EH (cell line): ENCODE measurements at places on chromosomes 16 and 17.

DNA sequence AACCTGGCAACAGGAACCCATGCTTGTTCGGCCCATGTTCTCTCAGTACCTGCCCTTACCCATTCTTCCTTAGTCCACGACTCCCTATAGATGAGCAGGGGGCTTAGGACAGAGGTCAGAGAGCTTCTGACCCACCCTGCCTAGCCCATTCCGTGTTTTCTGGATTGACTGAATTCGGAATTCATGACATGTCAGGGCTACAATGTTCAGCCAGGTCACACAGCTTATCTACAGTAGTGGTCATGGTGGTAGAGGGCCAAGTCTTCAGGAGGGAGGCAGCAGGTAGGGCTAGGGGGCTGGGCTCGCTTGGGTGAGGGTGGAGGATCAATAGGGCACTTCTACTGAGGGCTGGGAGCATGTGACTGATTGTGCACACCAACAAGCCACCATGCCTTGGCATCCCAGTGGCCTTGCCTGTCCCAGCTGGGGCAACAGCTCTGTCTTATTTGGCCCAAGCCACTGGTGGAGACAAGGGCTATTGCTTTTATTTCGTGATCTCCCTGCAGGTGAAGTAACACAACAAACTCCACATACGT lies 3.1 kb downstream of the HEXIM2 start:
- no peak for DNase-seq

GRCh38 chr17:57735707-57736106 lies 9.4 kb downstream of the CCDC182 start:
- no peak for DNase-seq

- DNase-seq = no peak
Measured at GRCh38 chr16:23302045-23302956, at the start of gene SCNN1B. SCNN1B (plus strand) TSS chr16:23302302; CDS start chr16:23348600, 46,298 bp downstream.

DNA sequence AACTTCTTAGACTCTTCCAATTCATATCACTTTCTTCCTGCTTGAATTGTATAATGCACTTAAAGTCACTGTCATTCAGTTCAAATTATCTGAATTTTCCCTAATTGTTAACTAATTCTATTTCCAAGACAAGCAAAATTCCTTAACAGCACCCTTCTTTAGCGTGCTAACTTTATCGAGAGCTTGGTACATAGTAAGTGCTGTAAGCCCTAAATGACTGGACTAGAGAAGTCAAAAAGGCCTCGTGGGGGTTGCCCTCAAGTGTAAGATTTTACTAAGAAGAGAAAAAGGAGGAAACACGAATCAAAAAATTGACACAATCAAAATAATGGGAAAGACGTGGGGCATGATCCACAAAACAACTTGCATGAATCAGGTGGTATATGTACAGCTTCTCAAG lies 11.3 kb downstream of the KANSL1 start:
- no peak for DNase-seq

GRCh38 chr16:31094088-31094423 lies 541 bp downstream of the VKORC1 start:
- no peak for DNase-seq

GRCh38 chr17:29238133-29238850 lies 8.4 kb upstream of the CRYBA1 start:
- peak; percentile 65 for DNase-seq

DNA sequence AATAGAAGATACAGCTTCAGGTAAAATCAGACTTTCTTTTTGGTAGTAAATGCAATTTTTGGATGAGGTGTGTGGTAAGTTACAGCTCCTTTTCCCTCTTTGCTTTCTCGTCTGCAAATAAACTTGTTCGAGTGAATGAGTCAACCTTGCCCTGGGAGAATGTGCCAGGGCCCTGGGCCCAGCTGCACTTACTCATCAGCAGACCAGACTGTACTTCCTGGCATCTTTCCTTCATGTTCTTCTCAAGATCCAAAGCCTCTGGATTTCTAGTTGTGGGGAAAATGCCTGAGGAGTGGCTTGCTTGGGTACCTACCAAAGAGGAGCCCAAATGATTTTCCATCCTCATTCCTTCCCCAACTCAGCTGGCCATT lies 5.4 kb upstream of the G6PC1 start:
- DNase-seq = peak; percentile 86

GRCh38 chr16:69145658-69146057 lies 13.2 kb downstream of the UTP4 start:
- no peak for DNase-seq

GRCh38 chr16:49912721-49913120 lies 56.8 kb upstream of the ZNF423 start:
- no peak for DNase-seq

DNA sequence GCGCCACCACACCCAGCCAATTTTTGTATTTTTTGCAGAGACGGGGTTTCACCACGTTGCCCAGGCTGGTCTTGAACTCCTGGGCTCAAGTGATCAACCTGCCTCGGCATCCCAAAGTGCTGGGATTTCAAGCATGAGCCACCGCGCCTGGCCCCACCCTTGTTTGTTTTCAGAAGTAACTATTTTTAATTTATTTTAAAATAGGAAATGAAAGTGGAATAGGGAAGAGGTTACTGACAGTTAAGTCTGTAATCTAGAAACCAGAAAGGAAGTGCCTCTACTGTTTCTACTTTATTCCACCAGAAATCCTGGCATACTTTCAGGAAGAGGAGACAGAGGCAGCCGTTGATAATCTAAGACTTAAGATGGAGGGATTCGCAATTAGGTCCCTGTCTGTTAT lies 225.6 kb downstream of the TANC2 start:
- DNase-seq = no peak

DNA sequence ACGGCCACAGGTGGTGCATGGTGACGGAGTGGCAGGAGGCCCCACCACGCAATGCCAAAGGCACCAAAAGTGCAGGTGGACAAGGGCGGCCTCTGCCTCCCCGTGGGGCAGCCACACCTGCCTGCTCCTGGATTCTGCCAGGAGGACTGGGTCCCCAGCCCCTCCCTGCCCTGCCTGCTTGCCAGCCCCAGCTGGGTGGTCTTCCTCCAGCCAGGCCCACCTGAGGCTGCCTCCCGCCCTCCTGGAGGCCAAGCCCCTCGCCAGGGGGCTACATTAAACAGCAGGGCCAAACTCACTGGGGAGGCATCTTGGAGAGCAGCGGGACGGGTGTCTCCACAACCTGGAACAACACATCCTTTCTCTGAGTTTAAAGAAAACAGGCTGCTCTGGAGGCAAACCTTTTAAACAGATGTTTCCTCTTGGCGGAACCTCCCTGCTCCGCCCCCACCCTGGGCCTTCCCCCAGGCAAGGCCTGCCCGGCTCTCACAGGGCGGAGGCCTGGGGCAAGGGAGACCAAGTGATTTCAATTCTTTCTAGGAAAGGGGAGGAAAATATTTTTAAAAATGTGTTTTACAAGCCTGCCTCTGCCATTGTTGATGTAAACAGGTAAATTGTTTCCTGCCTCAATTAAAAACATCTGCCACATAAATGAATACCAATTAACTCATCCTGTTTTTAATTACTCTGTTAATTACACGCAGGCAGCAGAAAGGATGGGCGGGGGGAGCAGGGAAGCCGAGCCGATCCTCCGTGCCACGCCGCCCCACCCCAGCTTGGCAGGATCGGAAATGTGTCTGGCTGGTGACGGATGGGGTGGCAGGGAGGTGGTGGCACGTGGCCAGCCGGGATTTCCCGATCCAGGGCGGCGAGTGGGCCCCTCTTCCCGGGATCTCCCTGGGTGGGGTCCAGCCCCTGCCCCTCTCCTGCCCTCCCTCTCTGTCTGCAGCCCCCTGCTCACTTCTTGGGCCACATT lies 54.4 kb upstream of the PABPN1L start:
- DNase-seq = peak; percentile 56

- DNase-seq = no peak
Measured at GRCh38 chr17:82237746-82238471, 9.1 kb downstream of the SLC16A3 start.

GRCh38 chr16:56108724-56109123 lies 82.6 kb upstream of the GNAO1 start:
- DNase-seq = no peak

DNA sequence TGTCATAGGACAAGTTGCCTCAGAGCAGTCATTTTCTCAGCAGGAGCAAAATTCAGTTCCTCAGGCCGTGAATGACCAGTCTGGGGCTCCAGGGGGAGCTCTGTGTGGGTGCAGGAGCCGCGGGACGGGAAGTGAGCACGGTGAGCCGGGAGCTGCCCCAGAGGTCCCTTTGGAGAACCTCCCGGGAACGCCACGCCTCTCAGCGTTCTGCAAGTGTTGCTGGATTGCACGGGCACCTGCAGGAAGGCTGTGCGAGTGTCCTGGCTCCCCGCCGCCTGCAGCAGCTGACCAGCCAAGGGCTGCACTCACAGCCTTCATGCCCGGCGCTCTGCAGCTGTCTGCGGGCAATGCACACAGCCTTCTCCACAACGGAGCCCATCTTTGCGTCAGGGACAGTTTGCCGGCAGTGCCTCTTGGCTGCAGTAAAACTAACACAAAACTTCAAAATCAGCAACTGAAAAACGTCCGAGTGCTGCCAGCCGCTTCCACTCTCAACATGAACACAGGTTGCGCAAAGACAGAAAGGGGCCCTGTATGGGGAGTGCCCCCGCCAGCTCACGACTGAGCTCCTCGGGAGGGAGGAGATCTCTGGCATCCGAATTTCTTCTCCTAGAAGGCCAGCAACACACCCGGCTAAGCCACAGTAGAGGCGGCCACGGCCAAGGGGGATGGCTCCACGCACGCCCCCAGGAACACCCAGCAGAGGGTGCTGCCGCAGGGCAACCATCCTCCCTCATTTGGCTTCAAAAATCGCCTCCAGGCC lies 16.0 kb downstream of the NDUFAF8 start:
- DNase-seq = peak; percentile 81

DNA sequence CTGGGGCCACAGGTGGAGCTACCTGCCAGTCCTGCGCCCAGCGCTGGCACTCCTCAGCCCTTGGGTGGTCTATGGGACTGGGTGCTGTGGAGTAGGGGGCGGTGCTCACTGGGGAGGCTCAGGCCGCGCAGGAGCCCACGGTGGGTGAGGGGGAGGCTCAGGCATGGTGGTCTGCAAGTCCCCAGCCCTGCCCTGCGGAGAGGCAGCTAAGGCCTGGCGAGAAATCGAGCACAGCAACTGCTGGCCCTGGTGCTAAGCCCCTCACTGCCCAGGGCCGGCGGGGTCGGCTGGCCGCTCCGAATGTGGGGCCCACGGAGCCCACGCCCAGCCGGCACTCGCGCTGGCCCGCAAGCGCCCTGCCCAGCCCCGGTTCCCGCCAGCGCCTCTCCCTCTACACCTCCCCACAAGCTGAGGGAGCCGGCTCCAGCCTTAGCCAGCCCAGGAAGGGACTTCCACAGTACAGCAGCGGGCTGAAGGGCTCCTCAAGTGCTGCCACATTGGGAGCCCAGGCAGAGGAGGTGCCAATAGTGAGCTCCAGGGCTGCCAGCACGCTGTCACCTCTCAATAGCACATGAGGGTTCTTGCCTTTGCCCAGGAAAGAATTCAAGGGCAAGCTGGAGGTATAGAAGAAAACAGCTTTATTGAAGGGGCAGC lies 11.0 kb upstream of the EEF2KMT start:
- DNase-seq = no peak

DNA sequence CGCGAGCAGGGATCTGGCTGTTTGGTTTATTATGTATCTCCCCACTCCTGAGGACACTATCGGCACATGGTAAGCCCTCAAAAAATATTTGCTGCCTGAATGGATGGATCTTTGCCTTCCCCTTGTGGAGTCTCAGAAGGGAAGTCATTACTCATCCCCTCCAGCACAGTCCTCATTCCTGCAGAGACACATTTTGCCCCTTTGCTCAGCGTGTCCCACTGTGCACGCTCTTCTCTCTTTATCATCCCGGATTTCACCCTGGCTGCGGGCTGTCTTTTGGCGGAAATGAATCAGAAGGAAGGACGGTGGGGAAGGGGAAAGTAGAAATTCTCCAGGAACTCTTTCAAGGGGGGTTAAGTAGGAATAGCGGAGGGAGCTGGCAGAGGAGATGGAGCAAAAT lies 125.2 kb upstream of the CDC42EP4 start:
- DNase-seq = peak; percentile 29

- no peak for DNase-seq
Measured at GRCh38 chr17:55411463-55411855, 10.2 kb downstream of the MMD start.

- DNase-seq = no peak
Measured at GRCh38 chr17:61312406-61313295, 87.0 kb upstream of the TBX2 start.

- no peak for DNase-seq
Measured at GRCh38 chr17:62897706-62898105, 68.3 kb upstream of the TANC2 start.

GRCh38 chr16:58345574-58346354 lies 46.5 kb upstream of the GINS3 start:
- DNase-seq = no peak

GRCh38 chr16:8722025-8722348 lies 47.6 kb downstream of the ABAT start:
- no peak for DNase-seq

DNA sequence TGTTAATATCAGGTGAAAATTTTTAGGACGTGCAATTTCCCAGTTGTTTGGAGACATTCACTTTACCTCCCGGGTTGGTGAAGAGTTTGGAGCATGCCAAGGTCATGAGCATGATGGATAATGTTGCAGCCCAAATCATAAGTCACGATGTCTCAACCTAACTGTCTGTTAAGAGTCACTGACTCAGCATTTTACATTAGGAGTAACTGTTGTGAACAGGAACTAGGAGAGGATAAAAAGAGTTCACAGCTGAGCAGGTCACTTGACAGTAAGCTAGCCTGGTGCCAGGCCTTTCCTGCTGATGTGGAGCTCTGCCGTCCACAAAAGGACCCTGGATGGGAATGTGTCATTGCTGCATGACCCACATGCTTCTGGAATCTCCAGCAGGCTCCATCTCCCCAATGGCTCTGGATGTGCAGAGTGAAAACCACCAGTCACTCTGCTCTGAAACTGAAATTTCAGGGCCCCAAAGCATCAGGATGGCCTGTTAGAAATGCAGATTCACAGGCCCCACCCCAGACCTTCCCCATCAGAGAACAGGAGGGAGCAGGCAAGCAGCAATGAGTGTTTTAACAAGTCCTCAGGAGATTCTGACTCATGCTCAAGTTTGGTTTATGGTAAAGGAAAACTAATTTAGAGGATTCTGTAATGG lies 371.6 kb upstream of the MAF start:
- no peak for DNase-seq

GRCh38 chr16:58249388-58249779 lies 45.4 kb downstream of the PRSS54 start:
- DNase-seq = no peak
